Activated naive CD8-positive, alpha-beta T cell treated with anti-CD3 and anti-CD28 coated beads, Interleukin-2, amount 10 ng/mL, durations not matched to agents 7 days and 5 days (primary cell): ENCODE measurements at places on chromosomes 12 and 14. TPM values are rescaled to one million over a fixed set of nuclear protein-coding genes. Genes with fewer than 3 reads are reported as not detected.

Gene RNASE3
- total RNA-seq, result not detected

Gene KLRC4
- total RNA-seq, result 38.4 TPM

Gene SLCO1B1
- total RNA-seq, result not detected

Gene CCDC177
- total RNA-seq, result not detected

Gene IAPP
- total RNA-seq, result not detected

Gene CLEC1B
- not detected for total RNA-seq

Gene C14orf132
- total RNA-seq, result 1.7 TPM

GRCh38 chr14:66380143-66380542, 106.0 kb upstream of the CCDC196 start:
- H3K4me1 ChIP-seq, result no peaks in the 10 kb centered on the region
- H3K27ac ChIP-seq, result no peak overlapping the region
- DNase-seq, result no peak
- no peak overlapping the region for H3K4me3 ChIP-seq
- H3K36me3 ChIP-seq, result no peaks in the 10 kb centered on the region

- peaks cover 2% of the 10 kb centered on the region for H3K27me3 ChIP-seq
- H3K27ac ChIP-seq, result no peak overlapping the region
- no peak overlapping the region for H3K4me3 ChIP-seq
- no peak for DNase-seq
- no peaks in the 10 kb centered on the region for H3K36me3 ChIP-seq
Observed at GRCh38 chr14:98716133-98716532, 555.9 kb downstream of the BCL11B start.

GRCh38 chr12:102023343-102023930, 38.4 kb downstream of the WASHC3 start:
- no peak for DNase-seq
- peaks cover 19% of the 10 kb centered on the region for H3K36me3 ChIP-seq
- no peak overlapping the region for H3K27ac ChIP-seq
- H3K4me1 ChIP-seq, result no peaks in the 10 kb centered on the region

- no peaks in the 10 kb centered on the region for H3K36me3 ChIP-seq
- H3K4me3 ChIP-seq, result no peak overlapping the region
- no peaks in the 10 kb centered on the region for H3K4me1 ChIP-seq
- no peak for DNase-seq
- H3K27ac ChIP-seq, result no peak overlapping the region
- H3K27me3 ChIP-seq, result peaks cover 3% of the 10 kb centered on the region
Observed at GRCh38 chr12:116404247-116404646, 126.8 kb upstream of the MED13L start.

- H3K27ac ChIP-seq, result peak overlapping the region; percentile 95
- peak overlapping the region; percentile 74 for H3K4me3 ChIP-seq
- H3K4me1 ChIP-seq, result peaks cover 64% of the 10 kb centered on the region
- H3K27me3 ChIP-seq, result no peaks in the 10 kb centered on the region
- DNase-seq, result no peak
- peaks cover 12% of the 10 kb centered on the region for H3K36me3 ChIP-seq
Observed at GRCh38 chr14:89720076-89720687, 234.3 kb downstream of the EFCAB11 start.

DNA sequence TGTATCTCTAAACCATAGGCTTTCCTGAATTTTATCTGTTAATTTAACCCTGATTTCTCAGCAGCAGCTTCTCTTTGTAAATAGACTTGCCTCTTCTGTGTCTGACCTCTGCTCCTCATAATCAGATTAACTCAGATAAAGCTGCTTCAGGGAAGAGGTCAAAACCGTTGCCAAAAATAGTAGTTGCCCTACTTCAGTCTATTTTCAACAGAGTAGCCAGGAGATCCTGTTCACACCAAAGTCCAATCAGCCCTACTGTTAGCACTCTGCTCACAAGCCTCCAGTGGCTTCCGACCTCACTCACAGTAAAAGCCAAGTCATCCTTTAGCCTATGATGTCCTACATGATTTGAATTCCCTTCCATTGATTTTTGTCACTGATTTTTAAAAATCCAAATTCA, 258.4 kb downstream of the PPFIA2 start:
- no peak overlapping the region for H3K27ac ChIP-seq
- H3K36me3 ChIP-seq, result no peaks in the 10 kb centered on the region
- no peaks in the 10 kb centered on the region for H3K4me1 ChIP-seq
- no peak for DNase-seq
- no peaks in the 10 kb centered on the region for H3K27me3 ChIP-seq

- peak overlapping the region; percentile 88 for H3K27ac ChIP-seq
- H3K27me3 ChIP-seq, result no peaks in the 10 kb centered on the region
- H3K4me1 ChIP-seq, result peaks cover 10% of the 10 kb centered on the region
- no peak for DNase-seq
- peak overlapping the region; percentile 89 for H3K4me3 ChIP-seq
- H3K36me3 ChIP-seq, result peaks cover 4% of the 10 kb centered on the region
Observed at GRCh38 chr12:101877806-101878242, 444 bp downstream of the DRAM1 start.

GRCh38 chr12:15045451-15045850, 72.6 kb downstream of the PDE6H start:
- H3K27me3 ChIP-seq, result peaks cover 6% of the 10 kb centered on the region
- no peak overlapping the region for H3K27ac ChIP-seq
- H3K4me1 ChIP-seq, result peaks cover 2% of the 10 kb centered on the region
- no peak for DNase-seq
- no peak overlapping the region for H3K4me3 ChIP-seq

DNA sequence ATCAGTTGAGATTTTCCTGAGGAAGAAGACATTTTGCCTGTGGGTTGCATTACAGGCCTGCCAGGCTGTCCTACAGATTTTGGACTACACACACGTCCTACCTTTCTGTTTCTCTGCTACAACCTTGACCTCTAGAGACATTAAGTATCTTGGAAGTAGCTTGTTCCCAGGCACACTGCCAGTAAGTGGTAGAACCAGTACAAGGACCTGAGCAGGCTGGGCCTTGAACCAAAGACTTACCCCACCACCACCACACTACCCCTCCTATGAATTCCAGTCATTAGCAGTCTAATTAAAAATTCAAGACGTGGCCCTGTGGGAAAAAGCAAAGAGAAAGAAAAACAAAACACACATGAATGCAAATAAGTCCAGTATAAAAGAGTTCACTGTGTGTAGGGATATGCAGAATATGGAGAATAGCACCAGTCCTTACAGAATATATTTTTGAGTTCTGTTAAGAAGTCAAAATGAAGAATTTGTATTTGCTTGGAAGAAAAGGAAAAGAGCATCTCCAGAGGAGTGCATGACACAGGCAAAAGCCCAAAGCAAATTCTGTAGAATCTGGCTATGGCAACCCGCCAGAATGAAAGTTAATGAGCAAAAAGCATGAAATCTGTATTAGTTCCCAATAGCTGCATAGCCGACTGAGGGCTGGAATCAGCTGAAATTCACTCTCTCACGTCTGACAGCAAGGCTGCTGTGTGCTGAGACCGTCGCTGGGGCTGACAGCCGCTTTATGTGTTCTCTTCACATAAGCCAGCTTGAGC, 74.3 kb upstream of the ST8SIA1 start:
- H3K36me3 ChIP-seq, result no peaks in the 10 kb centered on the region
- peak overlapping the region; percentile 13 for H3K27ac ChIP-seq
- H3K4me3 ChIP-seq, result peak overlapping the region; percentile 20
- H3K4me1 ChIP-seq, result peaks cover 4% of the 10 kb centered on the region

GRCh38 chr14:100375266-100375962, 52.3 kb downstream of the SLC25A47 start:
- peaks cover 44% of the 10 kb centered on the region for H3K4me1 ChIP-seq
- peaks cover 18% of the 10 kb centered on the region for H3K36me3 ChIP-seq
- H3K27ac ChIP-seq, result peak overlapping the region; percentile 92
- no peaks in the 10 kb centered on the region for H3K27me3 ChIP-seq
- peak; percentile 71 for DNase-seq
- peak overlapping the region; percentile 88 for H3K4me3 ChIP-seq

- no peaks in the 10 kb centered on the region for H3K27me3 ChIP-seq
- no peaks in the 10 kb centered on the region for H3K4me1 ChIP-seq
- peaks cover 28% of the 10 kb centered on the region for H3K36me3 ChIP-seq
- no peak for DNase-seq
Observed at GRCh38 chr12:104336115-104336514, 32.6 kb downstream of the EID3 start.

GRCh38 chr12:14927267-14927666, 11.1 kb downstream of the ERP27 start:
- H3K27me3 ChIP-seq, result no peaks in the 10 kb centered on the region
- H3K4me3 ChIP-seq, result no peak overlapping the region
- DNase-seq, result no peak
- no peak overlapping the region for H3K27ac ChIP-seq

DNA sequence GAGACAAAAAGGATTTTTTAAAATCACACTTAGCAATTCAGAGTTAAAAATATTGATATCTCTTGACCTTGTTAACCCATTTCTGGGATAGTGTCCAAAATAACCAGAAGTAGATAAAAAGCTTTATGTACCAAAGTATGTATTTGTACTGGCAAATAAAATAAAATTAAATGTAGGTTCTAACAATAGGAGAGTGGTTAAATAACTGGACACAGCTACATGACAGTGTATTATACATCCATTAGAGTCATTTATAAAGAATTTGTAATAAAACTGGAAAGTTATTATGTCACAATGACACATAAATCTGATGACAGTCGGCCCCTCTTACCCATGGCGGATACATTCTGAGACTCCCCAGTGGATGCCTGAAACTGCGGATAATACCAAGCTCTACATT, 34.0 kb downstream of the BMAL2 start:
- H3K27me3 ChIP-seq, result peaks cover 29% of the 10 kb centered on the region
- peaks cover 6% of the 10 kb centered on the region for H3K36me3 ChIP-seq
- no peak overlapping the region for H3K4me3 ChIP-seq
- no peaks in the 10 kb centered on the region for H3K4me1 ChIP-seq

DNA sequence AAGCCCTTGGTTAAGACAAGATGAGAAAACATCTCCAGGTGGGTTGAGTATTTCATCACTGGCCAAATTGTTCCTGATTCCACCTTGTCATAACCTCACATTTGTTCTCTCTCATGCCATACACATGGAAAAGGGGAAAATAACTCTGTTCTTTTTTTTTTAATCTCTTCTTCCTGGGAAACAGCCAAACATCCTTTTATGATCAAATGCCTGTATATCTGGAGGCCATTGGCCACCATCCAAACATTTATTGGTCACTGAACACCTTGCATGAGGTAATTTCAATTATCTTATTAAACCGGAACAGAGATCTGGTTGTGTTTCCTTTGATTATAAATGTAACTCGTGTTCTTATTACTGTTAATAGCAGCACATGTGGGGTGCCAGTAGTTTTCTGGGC, 469.6 kb downstream of the NPAS3 start:
- H3K27ac ChIP-seq, result no peak overlapping the region
- no peaks in the 10 kb centered on the region for H3K27me3 ChIP-seq
- no peak for DNase-seq
- no peak overlapping the region for H3K4me3 ChIP-seq
- no peaks in the 10 kb centered on the region for H3K4me1 ChIP-seq

DNA sequence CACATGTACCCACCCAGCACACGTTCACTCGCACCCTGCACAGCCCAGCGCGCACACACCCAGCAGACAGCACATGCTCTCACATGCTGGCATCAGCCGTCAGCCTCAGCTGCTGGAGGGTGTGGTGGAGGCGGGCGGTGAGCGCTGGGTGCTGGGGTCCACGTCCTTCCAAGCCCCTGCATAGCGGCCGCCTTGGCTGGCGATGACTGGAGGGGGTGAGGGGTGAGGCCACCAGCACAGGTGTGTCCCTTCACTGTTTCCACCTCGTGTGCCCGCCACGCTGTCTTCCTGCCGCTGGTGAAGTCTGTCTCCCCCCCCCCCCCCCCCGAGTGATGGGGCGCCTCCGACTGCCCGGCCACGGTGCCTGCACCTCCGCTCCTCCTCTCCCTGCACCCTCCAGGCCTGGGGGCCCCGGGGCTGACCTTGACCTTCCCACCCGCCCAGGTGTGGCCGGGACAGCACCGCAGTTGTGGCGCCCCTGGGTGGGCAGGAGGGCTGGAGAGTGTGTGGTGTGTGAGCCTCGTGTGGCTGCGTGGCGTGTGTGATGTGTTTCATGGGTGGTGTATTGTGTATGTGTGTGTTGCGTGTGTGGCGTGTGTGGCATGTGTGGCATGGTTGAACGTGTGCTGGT, 37.4 kb downstream of the NOC4L start:
- no peak overlapping the region for H3K27ac ChIP-seq
- H3K4me1 ChIP-seq, result peaks cover 31% of the 10 kb centered on the region
- no peak overlapping the region for H3K4me3 ChIP-seq
- peaks cover 11% of the 10 kb centered on the region for H3K27me3 ChIP-seq
- H3K36me3 ChIP-seq, result peaks cover 4% of the 10 kb centered on the region

- H3K36me3 ChIP-seq, result no peaks in the 10 kb centered on the region
- no peaks in the 10 kb centered on the region for H3K27me3 ChIP-seq
- H3K27ac ChIP-seq, result no peak overlapping the region
- no peak for DNase-seq
- H3K4me1 ChIP-seq, result peaks cover 2% of the 10 kb centered on the region
Observed at GRCh38 chr14:98501836-98502235, 770.2 kb downstream of the BCL11B start.

DNA sequence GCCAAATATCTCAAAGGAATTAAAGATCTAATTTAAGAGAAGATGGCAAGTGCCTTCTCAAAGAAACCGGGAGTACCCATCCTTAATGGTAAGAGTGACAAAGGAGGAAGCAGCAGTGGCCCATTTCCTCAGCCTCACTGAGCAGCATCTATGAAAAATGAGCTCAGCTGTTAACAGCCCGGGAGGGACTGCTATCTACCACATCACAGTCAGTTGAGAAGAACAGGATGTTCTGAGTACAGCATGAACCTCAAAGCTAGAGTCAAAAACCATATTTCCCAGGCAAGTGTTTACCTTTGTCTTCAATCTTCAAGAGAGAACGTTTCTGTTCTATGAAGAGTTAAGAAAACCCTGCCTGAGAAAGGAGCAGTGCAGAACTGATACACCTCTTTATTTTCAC, 115.0 kb downstream of the BTG1 start:
- peaks cover 25% of the 10 kb centered on the region for H3K36me3 ChIP-seq
- H3K4me3 ChIP-seq, result peak overlapping the region; percentile 79
- H3K27me3 ChIP-seq, result no peaks in the 10 kb centered on the region
